ENCODE measurements at places on chromosomes 12 and 14.

DNA sequence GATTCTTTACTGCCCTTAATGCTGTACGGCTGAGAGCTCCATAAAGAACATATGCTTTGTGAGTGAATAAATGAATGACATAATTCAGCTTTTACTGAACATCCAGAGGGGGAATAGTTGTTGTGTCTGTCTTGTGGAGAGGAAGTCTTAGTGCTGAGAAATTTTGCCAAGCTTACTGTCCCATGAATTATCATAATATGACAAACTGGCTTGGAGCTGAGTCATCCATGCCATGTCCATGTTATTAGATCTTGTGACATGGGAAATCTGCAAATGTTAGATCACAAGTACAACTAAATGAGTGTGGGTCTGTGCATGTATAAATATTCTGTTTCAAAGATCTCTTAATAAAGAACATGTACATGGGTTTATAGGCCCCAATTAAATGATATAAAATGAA is 350.4 kb downstream of the BMP4 start:
- no peak for DNase-seq

- no peak for DNase-seq
Observed at GRCh38 chr14:38039496-38039895, 168.2 kb upstream of the SSTR1 start.

DNA sequence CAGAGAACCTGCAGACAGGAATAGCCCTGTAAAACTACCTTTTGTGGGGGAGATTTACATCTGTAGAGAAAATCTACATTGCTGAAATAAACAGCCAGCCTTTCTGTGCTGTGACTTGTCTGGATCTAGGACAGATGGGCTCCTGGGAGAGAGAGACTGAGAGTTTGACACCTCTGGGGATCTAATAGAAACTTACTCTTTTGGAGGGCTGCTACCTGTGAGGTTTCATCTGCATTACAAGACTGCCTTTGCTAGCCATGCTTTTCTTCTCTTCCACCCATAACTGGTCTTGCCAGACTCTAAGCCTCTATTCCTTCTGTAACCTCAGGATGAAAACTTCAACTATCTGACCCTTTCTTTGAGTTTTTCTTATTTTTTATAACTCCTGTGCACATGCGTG is 452.6 kb downstream of the ZFP36L1 start:
- DNase-seq: no peak

GRCh38 chr12:5023842-5024241 is 19.8 kb upstream of the KCNA5 start:
- DNase-seq: no peak

DNA sequence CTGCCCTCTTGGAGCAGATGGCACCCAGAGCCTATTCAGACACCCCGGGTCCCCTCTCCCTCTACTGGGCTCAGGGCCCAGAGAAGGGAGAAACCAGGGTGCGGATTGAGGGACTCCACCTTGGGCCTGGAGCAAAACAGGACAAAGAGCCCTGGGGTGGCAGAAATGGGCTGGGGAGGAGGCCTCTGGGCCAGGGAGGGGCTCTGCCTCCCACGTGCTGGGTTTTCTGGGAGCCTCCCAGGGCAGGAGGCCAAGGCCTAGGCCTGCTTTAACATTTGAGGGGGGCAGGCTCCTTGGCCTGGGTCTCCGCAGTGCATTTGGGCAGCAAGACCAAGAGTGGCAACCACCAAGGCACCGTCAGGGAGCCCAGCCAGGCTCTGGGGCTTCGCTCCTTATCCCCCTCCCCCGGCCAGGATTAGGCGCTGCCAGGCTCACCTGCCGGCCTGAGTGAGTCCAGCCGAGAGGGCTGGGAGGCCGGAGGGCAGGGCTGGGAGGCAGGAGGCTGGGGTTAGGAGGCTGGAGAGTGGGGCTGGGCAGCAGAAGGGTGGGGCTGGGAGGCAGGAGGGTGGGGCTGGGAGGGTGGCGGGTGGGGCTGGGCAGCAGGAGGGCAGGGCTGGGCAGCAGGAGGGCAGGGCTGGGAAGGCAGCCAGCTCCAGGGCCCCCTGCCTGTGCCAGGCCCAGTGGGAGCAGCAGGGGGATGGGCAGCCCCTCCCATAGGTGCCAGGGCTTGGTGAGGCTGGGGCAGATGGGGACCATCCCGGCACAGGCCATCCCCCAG is 101.8 kb upstream of the EIF5 start:
- peak; percentile 73 for DNase-seq

DNA sequence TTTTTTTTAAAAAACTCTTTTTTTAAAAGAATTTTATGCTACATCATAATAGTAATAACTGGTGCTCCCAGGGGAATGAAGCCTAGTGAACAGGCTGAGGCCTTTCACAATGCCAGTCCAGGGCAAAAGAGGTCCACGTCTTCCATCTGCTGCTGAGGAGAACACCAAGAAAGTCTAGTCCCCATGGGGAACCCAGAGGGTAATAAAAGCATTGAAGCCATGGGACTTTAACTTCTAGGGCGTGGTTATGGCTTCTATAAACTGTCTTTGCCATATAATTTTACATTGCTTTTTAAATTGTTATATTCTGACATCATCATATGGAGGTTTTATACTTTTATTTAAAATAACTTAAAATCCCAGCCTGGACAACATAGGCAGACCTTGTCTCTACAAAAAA is 64.3 kb downstream of the SLC16A7 start:
- no peak for DNase-seq

DNA sequence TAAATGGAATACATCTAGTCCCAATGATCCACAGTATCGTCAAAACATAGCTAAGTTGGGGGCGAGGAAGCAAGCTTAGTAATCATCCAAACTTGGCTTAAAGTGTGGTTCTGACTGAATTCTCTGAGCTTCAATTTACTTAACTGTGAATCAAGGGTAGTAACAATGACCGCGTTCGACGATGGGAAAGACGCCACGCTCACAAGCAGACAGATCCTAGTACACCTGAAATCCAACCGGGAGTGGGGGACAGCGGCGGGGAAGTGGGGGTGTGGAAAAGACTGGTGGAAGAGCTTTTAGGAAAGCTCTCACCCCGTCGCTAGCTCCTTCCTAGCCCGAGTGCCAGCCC is 433 bp downstream of the COX16 start:
- DNase-seq: no peak

DNA sequence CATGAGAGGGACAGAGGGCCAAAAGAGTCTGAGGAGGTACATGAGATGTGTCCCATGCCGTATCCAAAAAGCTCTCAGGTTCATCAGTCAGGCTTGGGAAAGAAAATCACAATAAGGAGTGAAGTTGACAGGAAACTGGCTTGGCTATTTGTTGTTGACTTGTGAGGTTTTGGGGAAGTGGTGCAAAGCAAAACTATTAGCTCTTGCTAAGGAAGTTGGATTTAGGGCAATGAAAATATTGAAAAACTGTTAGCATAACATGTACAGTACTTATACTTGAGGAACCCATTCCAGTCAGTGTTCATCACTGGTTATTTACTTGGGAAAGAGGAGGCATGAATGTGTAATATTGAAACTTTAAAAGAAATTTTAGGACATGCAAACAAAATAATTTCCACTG is 145.9 kb downstream of the DUSP6 start:
- DNase-seq: no peak

- no peak for DNase-seq
Observed at GRCh38 chr12:78797196-78797931, 67.2 kb upstream of the SYT1 start.

DNA sequence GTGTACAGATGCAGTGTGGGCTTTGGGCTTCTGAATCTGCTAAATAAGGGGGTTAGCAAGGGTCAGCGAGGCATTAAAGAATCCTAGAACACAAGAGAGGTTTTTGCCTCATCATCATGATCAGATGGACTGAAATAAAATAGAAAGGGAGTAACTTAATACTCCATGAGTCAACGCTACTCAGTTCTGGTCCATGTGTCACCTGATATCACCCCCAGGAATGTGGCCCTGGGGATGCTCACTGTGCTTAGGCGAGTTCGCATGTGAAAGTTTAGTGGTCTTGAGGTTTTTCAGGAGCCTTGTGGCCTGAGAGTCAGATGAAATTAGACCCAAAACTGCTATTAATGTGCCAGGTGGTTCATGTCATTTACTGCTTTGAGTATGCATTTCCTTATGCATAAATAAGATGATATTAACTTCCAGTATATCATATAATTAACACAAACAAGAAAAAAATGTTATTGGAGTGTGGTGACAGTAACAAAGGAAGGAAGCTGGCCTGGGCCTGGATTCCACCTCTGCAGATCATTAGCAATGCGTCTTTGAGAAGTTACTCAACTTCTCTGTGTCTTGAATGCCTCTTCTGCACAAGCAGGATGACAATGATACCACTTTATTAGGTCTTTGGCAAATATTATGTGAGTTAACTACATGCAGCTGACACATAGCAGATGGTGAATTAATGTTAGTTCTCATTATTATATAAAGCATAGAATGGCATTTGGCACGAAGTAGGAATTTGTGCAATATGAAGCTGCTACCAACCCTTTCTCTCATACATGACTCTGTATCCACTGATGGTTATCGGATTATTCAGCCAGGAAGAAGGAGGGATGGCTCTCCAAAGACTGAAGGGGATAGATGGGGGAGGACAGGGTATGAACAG is 1272.6 kb downstream of the AACS start:
- no peak for DNase-seq

GRCh38 chr14:28765831-28766468 is 637 bp upstream of the FOXG1 start:
- DNase-seq: peak; percentile 37

GRCh38 chr14:69614592-69614991 is 3.2 kb downstream of the SUSD6 start:
- DNase-seq: no peak

DNA sequence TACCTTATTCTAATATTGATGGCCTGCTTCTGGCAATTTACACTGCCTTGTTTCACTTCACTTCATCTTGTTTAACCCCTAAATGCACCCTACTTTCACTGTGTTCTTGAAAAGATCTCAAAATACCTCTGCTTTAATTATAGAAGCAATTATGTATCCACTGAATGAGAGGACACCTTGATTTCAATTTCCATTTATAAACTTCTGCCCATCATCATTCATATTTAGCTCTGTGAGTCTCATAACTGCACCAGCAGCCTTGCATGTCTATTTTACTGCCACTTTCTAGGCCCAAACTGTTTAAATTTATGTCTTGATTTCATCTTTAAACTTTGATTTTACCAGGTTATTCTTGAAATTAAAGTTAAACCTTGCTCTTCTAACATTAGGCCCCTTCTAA is 7.1 kb upstream of the DNAAF2 start:
- no peak for DNase-seq

GRCh38 chr14:74610866-74611649 is 979 bp downstream of the LTBP2 start:
- DNase-seq: no peak

DNA sequence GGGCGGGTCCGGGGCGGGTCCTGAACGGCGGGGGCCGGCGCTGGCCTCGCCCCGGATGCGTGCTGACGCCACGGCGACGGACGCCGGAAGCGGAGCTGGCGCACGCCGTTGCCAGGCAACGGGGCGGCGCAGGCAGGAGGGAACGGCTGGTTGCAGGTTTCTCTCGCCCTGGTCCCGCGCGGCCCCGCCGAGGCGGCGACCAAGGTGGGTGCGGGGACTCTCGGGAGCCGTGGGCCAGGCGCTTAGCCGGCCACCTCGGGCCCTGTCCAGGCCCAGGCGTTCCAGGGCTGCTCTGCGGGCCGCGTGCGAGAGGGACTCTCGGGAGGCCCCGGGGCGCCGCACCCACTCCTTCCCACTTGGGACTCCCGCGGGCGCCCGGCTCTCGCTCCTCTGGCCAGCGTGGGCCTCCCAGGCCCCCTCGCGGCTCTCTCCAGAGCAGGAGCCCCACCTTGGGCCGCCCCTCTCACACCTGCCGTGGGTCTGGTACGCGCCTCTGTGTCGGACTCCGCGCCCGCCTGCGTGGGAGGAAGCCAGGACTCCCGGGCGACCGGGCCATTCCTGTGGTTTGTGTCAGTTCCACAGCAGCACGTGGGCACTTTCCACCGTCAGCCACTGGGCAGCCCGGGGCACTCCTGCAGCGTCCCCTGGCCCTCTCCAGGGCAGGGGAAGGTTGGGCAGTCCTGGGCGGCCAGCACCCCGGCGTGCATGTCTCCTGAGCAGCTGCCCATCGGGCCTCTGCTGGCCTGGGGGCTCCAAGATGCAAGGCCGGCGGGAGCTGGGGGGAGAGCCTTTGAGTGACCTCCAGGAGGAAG is at the start of gene CLBA1:
Gene CLBA1, plus strand, starts transcription at position 114 of the 812 bp plus-strand sequence. Its CDS starts 644 bp downstream, at position 758.
- DNase-seq: peak; percentile 87

DNA sequence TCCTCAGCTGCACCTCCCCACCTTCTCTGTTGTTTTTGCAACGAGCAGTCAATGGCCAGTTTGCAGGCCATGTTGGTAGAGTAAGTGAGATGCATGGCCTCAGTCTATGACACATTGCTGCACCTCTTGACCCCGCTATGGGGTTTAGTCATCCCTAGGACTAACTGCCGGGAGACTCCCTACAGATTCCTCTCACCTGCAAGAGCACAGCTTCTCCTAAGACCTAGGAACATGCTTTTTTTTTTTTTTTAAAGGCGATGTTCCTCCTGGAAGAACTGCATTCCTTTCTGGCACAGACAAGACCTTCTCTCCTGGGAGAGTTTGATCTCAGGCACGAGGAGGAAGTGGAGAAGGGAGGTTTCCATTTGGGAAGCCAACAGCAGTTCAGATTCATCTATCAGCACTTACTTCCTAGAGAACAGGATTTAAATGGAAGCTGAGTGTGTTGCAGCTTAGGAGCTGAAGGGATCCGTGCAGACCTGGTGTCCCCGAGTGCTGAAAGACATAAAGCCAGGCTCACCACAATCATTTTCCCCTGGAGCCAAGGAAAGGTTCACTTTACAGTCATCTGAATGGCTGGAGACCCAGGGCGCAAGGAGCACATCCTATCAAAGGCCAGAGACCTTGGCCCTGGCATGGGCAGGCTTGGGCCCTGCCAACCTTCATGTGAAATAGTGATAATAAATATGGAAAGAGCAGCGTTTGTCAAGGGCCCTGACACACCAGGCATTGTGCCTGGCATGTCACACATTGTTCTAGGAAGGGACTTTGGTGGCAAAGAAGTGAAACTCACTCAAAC is 104.1 kb downstream of the LGMN start:
- DNase-seq: no peak

DNA sequence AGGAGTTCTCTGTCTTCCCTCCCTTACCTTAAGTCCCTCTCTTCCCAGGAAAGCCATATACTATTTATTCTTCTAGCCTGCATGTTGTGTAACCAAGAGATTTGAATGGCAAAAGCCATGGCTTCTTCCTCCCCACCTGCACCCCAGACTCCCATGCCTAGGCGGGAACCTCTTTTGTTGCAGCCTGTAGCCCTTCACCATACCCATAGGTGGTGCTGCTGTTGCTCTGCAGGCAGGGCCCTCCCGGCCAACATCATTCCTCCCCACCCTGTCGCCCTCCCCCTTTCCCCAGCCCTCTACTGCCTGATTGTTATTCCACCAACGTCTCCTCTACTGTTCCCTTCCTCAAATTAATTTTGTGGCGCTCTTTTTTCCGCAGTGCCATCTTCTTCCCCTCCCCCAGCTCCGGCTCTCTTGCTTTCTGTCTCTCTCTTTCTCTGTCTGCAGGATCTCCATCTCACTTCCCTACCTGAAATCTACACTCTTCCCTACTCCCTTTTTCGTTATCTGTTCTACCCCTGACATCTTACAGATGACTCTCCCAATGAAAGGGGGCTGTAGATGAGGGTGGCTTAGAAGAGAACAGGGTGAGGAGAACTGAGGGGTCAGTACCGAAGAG is 13.8 kb downstream of the NGDN start:
- peak; percentile 14 for DNase-seq
